T-helper 9 cell (primary cell): ENCODE measurements at places on chromosomes 3 and 15.

DNA sequence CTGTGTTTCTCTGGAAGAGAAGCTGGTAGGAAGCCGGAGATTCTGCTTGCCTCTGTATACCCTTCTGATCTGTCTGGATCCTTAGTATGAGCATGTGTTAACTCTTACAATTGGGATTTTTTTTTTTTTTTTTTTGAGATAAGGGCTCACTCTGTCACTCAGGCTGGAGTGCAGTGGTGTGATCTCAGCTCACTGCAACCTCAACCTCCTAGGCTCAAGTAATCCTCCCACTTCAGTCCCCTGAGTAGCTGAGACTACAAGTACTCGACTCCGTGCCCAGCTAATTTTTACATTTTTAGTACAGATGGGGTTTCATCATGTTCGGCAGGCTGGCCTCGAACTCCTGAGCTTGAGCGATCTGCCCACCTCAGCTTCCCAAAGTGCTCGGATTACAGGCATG lies 44.5 kb downstream of the RPN1 start:
- DNase-seq = no peak

DNA sequence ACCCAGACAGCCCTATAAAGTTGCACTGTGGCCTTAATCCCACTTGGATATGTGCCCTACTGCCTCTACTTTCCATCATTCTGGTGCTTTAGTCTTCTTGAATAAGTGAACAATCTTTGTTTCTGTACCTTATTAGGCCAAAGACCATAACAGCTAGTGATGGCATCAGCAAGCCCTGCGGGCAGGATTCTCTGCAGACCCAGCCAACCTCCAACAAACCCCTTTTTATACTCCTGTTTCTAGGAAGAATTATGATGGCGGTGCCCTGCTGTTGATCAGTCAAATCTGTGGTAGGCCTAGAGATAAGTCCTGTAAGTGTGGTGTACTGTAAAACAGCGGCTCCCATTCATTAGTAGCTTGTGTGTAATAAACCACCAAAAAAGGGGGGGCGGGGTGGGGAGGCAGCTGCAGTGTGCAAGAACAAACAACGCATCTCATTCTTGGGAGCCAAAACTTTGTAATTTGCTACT lies 40.5 kb downstream of the SOX2 start:
- no peak for DNase-seq

- no peak for DNase-seq
Observed at GRCh38 chr3:162704799-162705385, 1208.3 kb downstream of the OTOL1 start.

GRCh38 chr15:53559364-53560277 lies 199.8 kb downstream of the WDR72 start:
- no peak for DNase-seq

DNA sequence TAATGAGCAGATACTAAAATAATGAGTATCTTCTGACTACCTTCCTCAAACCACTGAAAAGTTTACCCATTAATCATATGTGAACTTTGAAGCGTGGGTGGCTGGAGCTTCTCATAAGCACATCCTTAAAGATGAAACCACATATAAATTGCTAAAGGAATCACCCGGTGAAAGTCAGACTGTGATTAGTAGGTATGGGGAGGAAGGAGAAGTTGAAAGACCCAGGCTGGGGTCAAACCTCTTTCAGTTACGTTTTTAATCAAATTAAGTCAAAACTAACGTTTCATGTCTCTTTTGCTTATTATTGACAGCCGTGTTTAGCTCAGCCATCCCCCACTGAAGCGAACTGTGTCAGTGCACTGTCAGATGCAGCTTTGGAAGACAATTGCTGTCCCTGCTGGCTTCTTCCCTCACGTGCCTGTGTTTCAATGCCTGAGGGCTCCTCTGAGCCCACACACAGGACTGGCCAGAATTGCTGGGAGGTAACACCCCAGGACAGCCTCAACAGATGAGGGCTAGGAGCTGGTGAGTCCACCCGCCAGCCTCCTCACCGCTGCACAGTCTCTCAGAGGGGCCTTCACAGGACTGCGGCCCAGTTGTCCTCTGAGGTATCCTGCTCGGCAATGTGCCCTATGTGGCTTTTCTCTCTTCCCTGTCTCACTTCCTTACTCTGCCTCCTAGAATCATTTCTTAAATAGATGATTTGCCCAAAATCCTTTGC lies 29.3 kb upstream of the SH3BP5 start:
- no peak for DNase-seq

DNA sequence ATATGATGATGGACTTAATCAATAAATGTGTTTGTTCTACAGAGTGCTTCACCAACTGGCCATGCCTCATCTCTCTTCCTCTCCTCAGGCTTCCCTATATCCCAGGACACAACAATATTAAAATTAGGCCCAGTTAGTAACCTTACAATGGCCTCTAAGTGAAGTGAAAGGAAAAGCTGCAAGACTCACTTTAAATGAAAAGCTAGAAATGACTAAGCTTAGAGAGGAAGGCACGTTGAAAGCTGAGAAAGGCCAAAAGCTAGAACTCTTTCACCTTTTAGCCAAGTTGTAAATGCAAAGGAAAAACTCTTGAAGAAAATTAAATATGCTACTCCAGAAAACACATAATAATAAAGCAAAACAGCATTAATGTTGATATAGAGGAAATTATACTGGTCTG lies 1010.3 kb downstream of the NAALADL2 start:
- no peak for DNase-seq
